ENCODE measurements at places on chromosomes 7 and 10. TPM values are rescaled to one million over a fixed set of nuclear protein-coding genes. Genes with fewer than 3 reads are reported as not detected.

COL26A1 gene
- total RNA-seq = not detected

GPNMB gene
- total RNA-seq = 68.8 TPM

LRIT1 gene
- not detected for total RNA-seq

PAPOLB gene
- not detected for total RNA-seq

PLPP4 gene
- total RNA-seq = 1.7 TPM

GRCh38 chr10:49131507-49132361 lies 2.1 kb downstream of the FAM170B start:
- DNase-seq = no peak
- H3K27ac ChIP-seq = no peak overlapping the region
- no peak overlapping the region for H3K4me3 ChIP-seq
- H3K27me3 ChIP-seq = no peaks in the 10 kb centered on the region

GRCh38 chr10:110387983-110388686 lies 83.4 kb upstream of the SMNDC1 start:
- H3K36me3 ChIP-seq = no peaks in the 10 kb centered on the region
- H3K4me3 ChIP-seq = no peak overlapping the region
- no peaks in the 10 kb centered on the region for H3K27me3 ChIP-seq

GRCh38 chr7:124263232-124263827 lies 230.5 kb upstream of the TMEM229A start:
- no peaks in the 10 kb centered on the region for H3K4me1 ChIP-seq
- H3K36me3 ChIP-seq = no peaks in the 10 kb centered on the region
- H3K4me3 ChIP-seq = no peak overlapping the region
- H3K27ac ChIP-seq = no peak overlapping the region

- no peaks in the 10 kb centered on the region for H3K36me3 ChIP-seq
- no peaks in the 10 kb centered on the region for H3K27me3 ChIP-seq
- H3K4me3 ChIP-seq = no peak overlapping the region
- DNase-seq = no peak
- no peaks in the 10 kb centered on the region for H3K4me1 ChIP-seq
Measured at GRCh38 chr7:92987095-92987494, 130.7 kb downstream of the SAMD9 start.

DNA sequence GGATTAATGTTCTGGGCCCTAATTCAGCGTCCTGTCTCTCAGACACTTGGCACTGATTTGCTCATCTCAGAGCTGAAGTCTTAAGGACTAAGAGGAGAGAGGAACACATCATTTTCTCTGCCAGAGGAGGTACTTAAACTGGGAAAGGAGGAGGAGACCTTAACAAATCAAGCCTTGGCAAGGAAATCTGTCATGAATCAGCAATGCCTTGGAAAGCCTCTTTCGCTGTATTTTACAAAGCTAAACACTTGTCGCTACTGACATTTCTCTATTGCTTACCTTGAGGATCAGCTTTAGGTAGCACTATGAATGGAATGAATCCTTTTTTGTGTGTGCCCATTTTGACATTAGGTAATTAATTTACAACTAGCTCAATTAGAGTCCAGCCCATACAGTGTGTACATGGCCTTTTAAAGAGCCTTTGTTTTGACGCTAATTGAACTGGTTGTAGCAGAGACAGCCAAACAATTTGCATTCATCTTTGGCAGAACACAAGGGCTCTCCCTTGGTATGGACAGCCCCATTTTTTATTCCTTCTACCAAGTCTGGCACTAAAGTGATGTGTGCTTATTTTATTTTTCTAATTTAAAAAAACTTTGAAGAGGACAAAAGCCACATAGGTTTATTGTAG lies 37.4 kb downstream of the AUTS2 start:
- no peaks in the 10 kb centered on the region for H3K36me3 ChIP-seq
- peak overlapping the region; percentile 1 for H3K27ac ChIP-seq
- no peak for DNase-seq
- no peaks in the 10 kb centered on the region for H3K4me1 ChIP-seq
- no peak overlapping the region for H3K4me3 ChIP-seq

- no peak for DNase-seq
- no peak overlapping the region for H3K4me3 ChIP-seq
- H3K27ac ChIP-seq = no peak overlapping the region
Measured at GRCh38 chr7:96887426-96887825, 117.9 kb upstream of the DLX6 start.
